Cardiac muscle cell (in vitro differentiated cells and primary cell): ENCODE measurements at places on chromosomes 2 and 18. TPM values are rescaled to one million over a fixed set of nuclear protein-coding genes. Genes with fewer than 3 reads are reported as not detected.

Gene GPBAR1
- total RNA-seq, result 2.4 and 4.4 TPM in 2 replicates

GRCh38 chr18:49565612-49566011 lies 3.8 kb downstream of the LIPG start:
- H3K4me1 ChIP-seq, result peaks cover 12% of the 10 kb centered on the region
- H3K27me3 ChIP-seq, result peaks cover 9% of the 10 kb centered on the region
- H3K4me3 ChIP-seq, result no peak overlapping the region
- no peak for DNase-seq

Gene SLC16A14
- total RNA-seq, result 1.7 and 7.5 TPM in 2 replicates

DNA sequence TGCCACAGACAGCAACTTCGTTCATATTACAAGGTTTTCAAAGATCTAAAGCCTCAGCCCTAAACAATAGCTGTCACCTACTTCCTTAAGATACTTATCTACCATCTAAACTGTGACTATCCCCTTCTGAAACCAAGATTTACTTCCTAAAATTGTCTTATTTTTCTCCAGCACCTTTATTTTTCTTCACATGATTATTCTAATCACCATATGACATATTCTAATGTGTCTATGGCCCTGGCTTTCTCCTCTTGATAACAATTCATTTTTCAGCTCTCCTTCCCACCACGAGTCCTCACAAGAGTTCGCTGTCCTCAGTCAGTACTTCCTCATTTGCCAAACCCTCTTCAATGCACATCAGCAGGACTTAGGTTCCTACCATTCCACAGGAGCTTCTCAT lies 53.9 kb downstream of the RTTN start:
- peaks cover 14% of the 10 kb centered on the region for H3K36me3 ChIP-seq
- H3K4me3 ChIP-seq, result no peak overlapping the region
- no peaks in the 10 kb centered on the region for H3K27me3 ChIP-seq
- no peaks in the 10 kb centered on the region for H3K4me1 ChIP-seq
- no peak overlapping the region for H3K27ac ChIP-seq
- DNase-seq, result no peak

DNA sequence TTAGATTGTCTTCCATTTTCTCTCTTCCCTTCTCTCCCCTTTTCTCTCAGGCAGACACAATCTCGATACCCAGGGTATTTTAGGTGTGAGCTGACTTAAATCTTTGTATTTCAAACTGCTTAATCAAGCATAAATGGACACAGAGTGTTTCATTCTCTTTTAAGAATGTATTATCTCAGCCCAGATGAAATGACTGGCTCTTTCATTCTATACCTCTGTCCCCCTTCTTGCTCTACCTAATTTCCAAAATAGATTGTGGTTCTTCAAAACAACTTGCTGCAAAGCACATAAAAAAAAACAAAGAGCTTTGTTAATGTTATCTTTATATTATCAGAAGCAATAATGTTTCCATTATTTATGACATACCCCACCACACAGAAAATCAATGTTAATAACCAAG lies 514.6 kb downstream of the ERBB4 start:
- no peaks in the 10 kb centered on the region for H3K36me3 ChIP-seq
- no peak overlapping the region for H3K27ac ChIP-seq
- DNase-seq, result no peak
- peaks cover 10% of the 10 kb centered on the region for H3K4me1 ChIP-seq
- no peak overlapping the region for H3K4me3 ChIP-seq
- H3K27me3 ChIP-seq, result no peaks in the 10 kb centered on the region

GRCh38 chr2:230358305-230358704 lies 31.3 kb downstream of the SP140L start:
- no peak overlapping the region for H3K27ac ChIP-seq
- H3K36me3 ChIP-seq, result no peaks in the 10 kb centered on the region
- H3K4me3 ChIP-seq, result no peak overlapping the region

Gene POTEJ
- 1.1 and 4.1 TPM in 2 replicates for total RNA-seq

GRCh38 chr2:100887713-100888495 lies 68.0 kb downstream of the NPAS2 start:
- H3K27ac ChIP-seq, result no peak overlapping the region
- no peaks in the 10 kb centered on the region for H3K4me1 ChIP-seq
- no peaks in the 10 kb centered on the region for H3K36me3 ChIP-seq

DNA sequence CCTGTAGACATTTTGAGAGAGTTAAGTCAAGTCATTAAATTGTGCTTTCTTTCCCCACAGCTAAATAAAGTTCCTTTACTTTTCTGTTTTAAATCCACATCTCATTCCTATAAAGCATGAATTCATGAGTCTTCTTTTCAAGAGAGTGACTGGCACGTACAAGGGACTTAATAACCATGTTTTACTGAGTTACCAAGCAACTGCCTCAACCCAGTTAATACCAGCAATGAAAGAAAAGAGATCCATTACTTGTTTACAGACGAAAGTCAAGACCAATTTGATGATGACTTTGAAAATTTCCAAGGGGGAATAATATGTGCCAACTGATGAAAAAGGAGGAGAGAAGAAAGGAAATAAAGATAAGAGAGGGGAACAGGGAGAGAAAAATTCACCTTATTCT lies 1082.5 kb upstream of the GYPC start:
- no peak overlapping the region for H3K4me3 ChIP-seq
- no peaks in the 10 kb centered on the region for H3K27me3 ChIP-seq
- no peak for DNase-seq
- no peak overlapping the region for H3K27ac ChIP-seq

Gene DARS1
- total RNA-seq, result 136 and 138 TPM in 2 replicates

GRCh38 chr2:70132244-70133126 lies 45.2 kb downstream of the PCBP1 start:
- no peak for DNase-seq
- H3K27ac ChIP-seq, result peak overlapping the region; percentile 86
- H3K4me1 ChIP-seq, result peaks cover 21% of the 10 kb centered on the region
- H3K27me3 ChIP-seq, result no peaks in the 10 kb centered on the region
- no peaks in the 10 kb centered on the region for H3K36me3 ChIP-seq

DNA sequence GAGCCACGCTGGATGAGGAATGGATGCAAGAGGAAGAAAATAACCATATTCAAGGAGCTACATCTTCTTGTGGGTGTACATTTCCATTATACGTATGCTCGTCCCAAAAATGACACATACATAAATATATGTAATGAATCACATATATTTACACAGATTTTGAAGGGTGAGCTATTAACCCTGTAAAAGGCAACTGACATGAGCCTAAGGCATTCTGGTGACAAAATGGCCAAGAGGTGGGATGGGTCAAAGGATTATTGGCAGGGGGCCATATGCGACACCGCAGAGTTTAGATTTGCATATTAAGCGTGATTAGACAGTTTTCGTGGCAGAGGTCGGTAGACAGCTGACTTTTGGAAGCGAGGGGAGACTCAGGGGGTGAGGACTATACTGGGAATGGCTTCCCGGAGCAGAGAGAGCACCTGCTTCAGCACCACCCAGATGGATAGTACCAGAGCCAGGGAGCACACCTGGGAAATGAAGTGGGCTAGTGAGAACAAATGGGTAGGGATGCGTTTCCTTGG lies 431 bp upstream of the CNRIP1 start:
- no peaks in the 10 kb centered on the region for H3K36me3 ChIP-seq
- peak overlapping the region; percentile 54 for H3K4me3 ChIP-seq
- DNase-seq, result peak; percentile 58
- H3K4me1 ChIP-seq, result peaks cover 3% of the 10 kb centered on the region
- H3K27ac ChIP-seq, result no peak overlapping the region

DNA sequence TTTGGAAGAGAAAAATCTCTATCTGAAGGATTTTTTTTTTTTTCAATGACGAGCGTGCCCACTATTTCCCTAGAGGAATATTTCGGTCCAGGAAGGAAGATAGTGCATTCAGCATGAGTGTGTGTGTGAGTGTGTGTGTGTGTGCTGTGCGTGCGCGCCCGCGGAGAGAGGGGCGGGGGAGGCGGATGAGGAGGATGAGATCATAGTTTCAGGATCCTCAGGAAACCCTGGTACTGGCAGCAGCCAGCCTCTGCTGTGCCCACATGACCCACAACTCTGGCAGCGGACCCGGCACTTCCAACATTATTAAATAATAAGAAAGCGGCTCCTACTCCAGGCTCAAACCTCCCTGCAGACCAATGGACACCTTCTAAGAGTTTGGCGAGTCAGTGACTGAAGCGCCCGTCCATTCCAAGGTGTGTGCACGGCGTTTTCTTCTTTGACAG lies 217.0 kb upstream of the DTNA start:
- peak; percentile 61 for DNase-seq
- peak overlapping the region; percentile 74 for H3K4me3 ChIP-seq
- peaks cover 10% of the 10 kb centered on the region for H3K27me3 ChIP-seq
- no peak overlapping the region for H3K27ac ChIP-seq
- no peaks in the 10 kb centered on the region for H3K36me3 ChIP-seq

DNA sequence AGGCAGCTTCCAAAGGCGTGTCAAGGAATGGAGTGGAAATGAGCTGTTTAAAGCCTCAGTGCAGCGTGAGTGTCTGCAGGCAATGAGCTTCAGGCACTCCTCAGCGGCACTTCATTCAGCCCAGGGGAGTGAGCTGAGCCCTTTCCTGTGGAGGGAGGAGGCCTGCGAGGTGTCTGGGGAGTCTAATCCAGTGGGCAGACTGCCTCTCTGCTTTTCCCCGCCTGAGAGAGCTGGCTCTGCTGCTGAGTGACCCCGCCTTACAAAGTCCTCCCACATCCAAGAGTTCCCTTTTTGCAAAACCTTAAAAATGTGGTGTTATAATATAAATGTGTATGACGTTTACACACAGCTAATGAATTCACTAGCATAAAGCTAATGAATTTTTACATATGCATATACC lies 7.0 kb upstream of the LDLRAD4 start:
- H3K27me3 ChIP-seq, result peaks cover 19% of the 10 kb centered on the region
- DNase-seq, result no peak
- H3K27ac ChIP-seq, result no peak overlapping the region
- no peaks in the 10 kb centered on the region for H3K4me1 ChIP-seq
- H3K4me3 ChIP-seq, result no peak overlapping the region

- H3K27me3 ChIP-seq, result no peaks in the 10 kb centered on the region
- H3K4me1 ChIP-seq, result no peaks in the 10 kb centered on the region
- no peaks in the 10 kb centered on the region for H3K36me3 ChIP-seq
- no peak overlapping the region for H3K27ac ChIP-seq
Measured at GRCh38 chr2:113765276-113765675, 8.8 kb upstream of the SLC35F5 start.

GRCh38 chr2:230847883-230848388 lies 16.8 kb upstream of the ITM2C start:
- H3K36me3 ChIP-seq, result no peaks in the 10 kb centered on the region
- no peak overlapping the region for H3K4me3 ChIP-seq
- H3K4me1 ChIP-seq, result no peaks in the 10 kb centered on the region
- peak; percentile 91 for DNase-seq

DNA sequence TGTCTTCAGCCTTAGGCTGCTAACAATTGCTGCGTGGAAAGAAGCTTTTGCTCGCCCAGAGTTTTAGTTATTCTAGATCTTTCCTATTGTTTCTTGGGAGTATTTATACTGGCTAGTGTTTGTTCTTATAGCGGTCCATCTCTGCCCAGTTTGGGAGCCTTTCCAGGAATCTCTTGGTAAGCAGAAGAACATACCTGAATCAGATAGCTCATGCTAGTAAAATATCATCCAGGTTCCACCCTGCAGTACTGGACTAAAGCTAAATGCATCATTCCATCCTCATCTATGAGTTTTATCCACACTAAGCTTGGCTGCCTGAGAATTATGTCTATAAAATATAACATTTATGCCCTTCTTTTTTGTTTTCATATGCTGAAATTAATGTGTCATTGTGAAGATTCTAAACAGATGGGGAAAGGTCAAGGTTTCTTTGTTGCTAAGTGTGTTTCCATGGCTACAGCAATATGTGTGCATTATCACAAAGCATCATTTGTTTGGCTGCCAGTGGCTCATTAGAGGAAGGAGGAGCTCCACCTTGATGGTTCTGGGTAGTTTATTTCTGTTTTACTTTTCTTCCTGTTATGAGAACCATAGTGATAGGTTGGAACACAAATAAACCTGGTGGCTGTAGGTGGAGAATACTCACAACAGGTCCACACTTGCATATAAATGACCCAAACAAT lies 182.8 kb downstream of the PIK3C3 start:
- H3K4me3 ChIP-seq, result no peak overlapping the region
- H3K27me3 ChIP-seq, result no peaks in the 10 kb centered on the region
- no peaks in the 10 kb centered on the region for H3K4me1 ChIP-seq
- no peaks in the 10 kb centered on the region for H3K36me3 ChIP-seq
- no peak for DNase-seq

Gene ST8SIA5
- 0.67 TPM in 1 of 2 replicates, not detected in the other for total RNA-seq

GRCh38 chr18:37519510-37520135 lies 46.0 kb downstream of the CELF4 start:
- H3K4me3 ChIP-seq, result no peak overlapping the region
- H3K36me3 ChIP-seq, result no peaks in the 10 kb centered on the region
- H3K4me1 ChIP-seq, result no peaks in the 10 kb centered on the region
- H3K27ac ChIP-seq, result no peak overlapping the region

- H3K27me3 ChIP-seq, result no peaks in the 10 kb centered on the region
- no peak overlapping the region for H3K4me3 ChIP-seq
- H3K27ac ChIP-seq, result no peak overlapping the region
- no peaks in the 10 kb centered on the region for H3K36me3 ChIP-seq
- DNase-seq, result no peak
Measured at GRCh38 chr18:66209656-66210055, 394.2 kb downstream of the CDH19 start.

Gene NEU4
- total RNA-seq, result 0.56 and 1.8 TPM in 2 replicates

DNA sequence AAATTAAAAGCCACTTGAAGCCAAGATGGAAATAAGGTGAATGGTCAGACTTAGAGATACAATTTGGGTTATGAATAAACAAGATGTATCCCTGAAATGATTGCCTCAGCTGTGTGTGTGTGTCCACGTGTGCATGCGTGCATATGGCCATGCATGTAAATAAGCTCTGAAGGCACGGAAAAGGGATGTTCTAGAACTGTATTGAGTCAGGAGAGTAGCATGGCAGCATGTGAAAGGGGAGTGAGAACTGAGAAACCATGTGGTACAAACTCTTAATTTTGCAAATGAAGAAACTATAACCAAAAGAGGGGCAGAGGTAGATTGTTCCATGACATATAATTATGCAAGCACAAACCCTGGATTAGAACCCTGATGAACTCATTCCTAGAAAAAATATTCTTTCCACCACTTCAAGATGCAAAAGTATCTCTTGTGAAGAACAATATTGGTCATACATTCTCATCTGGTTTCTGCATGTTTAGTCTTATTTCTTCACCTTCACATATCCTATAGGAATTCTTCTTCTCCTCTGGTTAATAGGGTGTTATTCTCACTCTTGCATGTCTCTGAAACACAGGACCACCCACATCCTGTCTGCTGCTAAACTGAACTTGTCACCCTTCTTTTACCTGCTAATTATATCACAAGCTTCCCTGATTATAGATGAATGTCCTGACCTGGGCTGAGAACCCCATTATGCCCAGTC lies 455.8 kb downstream of the SETBP1 start:
- H3K27ac ChIP-seq, result no peak overlapping the region
- no peak for DNase-seq
- no peak overlapping the region for H3K4me3 ChIP-seq
- no peaks in the 10 kb centered on the region for H3K4me1 ChIP-seq
- no peaks in the 10 kb centered on the region for H3K36me3 ChIP-seq
- peaks cover 7% of the 10 kb centered on the region for H3K27me3 ChIP-seq

Gene GAL3ST2
- total RNA-seq, result 0.18 and 1.2 TPM in 2 replicates

Gene VAMP5
- total RNA-seq, result 6.7 and 7.7 TPM in 2 replicates

- DNase-seq, result no peak
- no peaks in the 10 kb centered on the region for H3K36me3 ChIP-seq
- no peaks in the 10 kb centered on the region for H3K4me1 ChIP-seq
- no peaks in the 10 kb centered on the region for H3K27me3 ChIP-seq
- no peak overlapping the region for H3K4me3 ChIP-seq
Measured at GRCh38 chr2:237020090-237020489, 65.6 kb upstream of the COPS8 start.

Gene C2orf81
- 7.6 and 9.5 TPM in 2 replicates for total RNA-seq

- no peaks in the 10 kb centered on the region for H3K27me3 ChIP-seq
- no peak for DNase-seq
- no peak overlapping the region for H3K4me3 ChIP-seq
- no peak overlapping the region for H3K27ac ChIP-seq
- H3K36me3 ChIP-seq, result peaks cover 2% of the 10 kb centered on the region
Measured at GRCh38 chr2:223972656-223973102, 15.4 kb downstream of the MRPL44 start.
